ENCODE measurements at places on chromosomes 3 and 15.

DNA sequence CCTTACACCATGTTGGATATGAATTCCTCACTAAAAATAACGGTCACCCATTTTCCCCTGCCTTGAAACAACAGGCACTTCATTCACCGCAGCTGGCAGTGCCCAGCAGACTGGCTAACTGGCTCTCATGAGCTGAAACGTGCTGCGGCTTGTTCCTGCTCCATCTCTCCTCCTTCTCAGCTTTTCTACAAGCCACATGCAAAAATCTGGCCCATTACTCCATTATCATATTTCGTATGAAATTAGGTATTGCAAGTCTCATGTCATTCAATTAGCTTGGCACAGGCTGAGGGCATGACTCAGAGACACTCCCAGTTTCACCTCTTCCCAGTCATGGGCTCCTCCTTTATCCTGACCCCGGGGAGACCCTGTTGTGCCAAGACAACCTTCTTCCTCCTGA, 60.0 kb downstream of the MAGEF1 start:
- DNase-seq = no peak

DNA sequence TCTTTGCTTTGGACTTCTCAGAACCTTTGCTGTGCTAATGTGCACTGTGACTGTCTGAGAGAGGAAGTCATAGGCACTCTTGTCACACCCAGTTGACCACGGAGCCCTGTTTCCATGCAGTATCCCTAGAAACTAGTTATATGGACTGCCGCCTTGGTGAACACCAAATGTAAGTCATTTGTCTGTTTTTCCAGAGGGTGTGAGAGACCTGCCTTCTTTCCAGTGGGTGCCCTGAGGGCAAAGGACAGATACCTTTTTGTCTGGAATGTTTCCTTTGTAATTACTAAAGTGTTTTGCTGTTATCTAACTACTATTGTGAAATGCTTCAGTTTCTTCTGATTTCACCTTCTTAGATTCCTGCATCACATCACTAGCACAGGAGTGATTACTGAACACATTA, 91.8 kb downstream of the LARS2 start:
- no peak for DNase-seq

DNA sequence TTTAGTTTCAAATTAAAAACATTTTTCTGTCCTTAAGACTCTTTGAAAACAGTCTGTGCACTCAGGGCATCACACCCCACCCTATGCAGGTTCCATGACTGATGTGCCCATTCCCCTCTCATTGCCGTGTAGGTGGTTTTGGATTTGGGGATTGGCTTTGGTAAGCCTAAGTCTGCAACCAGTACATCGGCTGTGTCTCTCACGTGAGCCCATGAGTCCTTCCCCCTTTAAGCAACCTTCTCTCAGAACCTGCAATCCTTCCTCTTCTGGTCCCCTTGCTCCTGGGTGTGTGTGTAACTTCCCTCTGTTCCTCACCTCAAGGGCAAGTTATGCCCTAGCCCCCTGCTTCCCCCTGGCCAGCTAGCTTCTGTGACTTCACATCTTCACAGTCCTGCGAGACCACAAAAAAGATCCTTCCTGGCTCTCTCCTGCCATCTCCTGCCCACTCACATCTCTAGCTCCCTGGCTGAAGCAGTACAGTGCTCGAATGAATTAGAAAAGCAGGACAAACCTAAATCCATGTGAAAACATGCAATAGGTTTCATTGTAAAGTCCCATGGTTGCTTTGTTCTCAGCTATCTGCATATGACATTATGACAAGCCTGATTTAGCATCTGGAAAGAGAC, 126.7 kb downstream of the UACA start:
- peak; percentile 43 for DNase-seq

- no peak for DNase-seq
These were observed 13.6 kb downstream of the SATB1 start for GRCh38 chr3:18411541-18411940.

DNA sequence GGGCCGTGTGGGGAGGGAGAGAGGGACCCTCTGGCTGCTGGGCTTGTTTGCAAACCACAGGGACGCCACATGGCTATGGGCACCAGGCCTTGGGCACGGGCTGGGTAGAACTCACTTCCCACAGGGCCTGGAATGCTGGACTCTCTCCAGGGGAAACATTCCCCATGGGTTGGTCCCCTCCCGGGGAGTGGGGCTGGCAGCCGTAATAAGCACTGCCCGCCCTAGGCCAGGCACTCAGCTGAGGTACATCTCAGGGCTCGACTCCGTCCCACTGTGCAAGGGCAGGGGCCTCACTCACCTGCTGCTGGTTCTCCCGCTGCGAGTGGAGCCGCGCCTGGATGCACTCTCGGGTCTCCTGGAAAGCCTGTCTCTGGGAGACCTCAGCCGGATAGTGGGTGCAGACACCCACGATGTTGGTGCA, 96.7 kb downstream of the ADCY5 start:
- no peak for DNase-seq

DNA sequence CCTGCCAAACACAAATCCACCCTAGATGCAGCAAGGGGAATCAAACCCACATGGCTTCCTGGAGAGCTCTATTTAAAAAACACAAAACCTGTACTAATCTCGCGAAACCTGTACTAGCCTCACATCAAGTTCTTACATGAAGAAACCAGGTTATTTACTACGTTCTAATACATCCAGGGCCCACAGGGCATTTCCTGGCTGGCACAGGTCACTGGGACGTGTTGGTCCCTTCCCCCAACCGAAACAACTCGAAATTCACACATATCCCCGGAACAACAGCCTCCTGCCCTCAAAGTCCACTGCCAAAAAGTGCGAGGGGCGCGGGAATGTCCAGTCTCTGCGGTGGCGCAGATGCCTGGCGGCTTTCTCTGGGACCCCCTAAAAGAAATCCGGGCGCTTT, 955 bp downstream of the CDCP1 start:
- no peak for DNase-seq
